ENCODE measurements at places on chromosomes 16 and 17. TPM values are rescaled to one million over a fixed set of nuclear protein-coding genes. Genes with fewer than 3 reads are reported as not detected.

Gene ARMC5
- 11.8 TPM for total RNA-seq

Gene DOC2B
- 67.9 TPM for total RNA-seq

Gene ABCA6
- not detected for total RNA-seq

Gene CTRB2
- not detected for total RNA-seq

Gene C17orf100
- 1.3 TPM for total RNA-seq

Gene SLC13A2
- total RNA-seq: not detected

Gene ARHGDIG
- total RNA-seq: 0.33 TPM

Gene PIGL
- 24.5 TPM for total RNA-seq

Gene MT1B
- not detected for total RNA-seq

Gene TP53I13
- total RNA-seq: 71.0 TPM

Gene FSCN2
- not detected for total RNA-seq

Gene OTOP2
- not detected for total RNA-seq

Gene NTN1
- 0.89 TPM for total RNA-seq

Gene NPIPB6
- 0.49 TPM for total RNA-seq

Gene CHRNE
- total RNA-seq: 0.16 TPM

Gene AXIN2
- 1.8 TPM for total RNA-seq

Gene LCAT
- total RNA-seq: 6.5 TPM

Gene EVPL
- total RNA-seq: 11.7 TPM

Gene SLC16A11
- total RNA-seq: 0.13 TPM

Gene MMP25
- 0.13 TPM for total RNA-seq

Gene MYH13
- not detected for total RNA-seq

Gene TBX6
- 1.4 TPM for total RNA-seq

Gene KRT28
- total RNA-seq: not detected

Gene SLFN13
- 1.8 TPM for total RNA-seq

Gene C1QTNF8
- total RNA-seq: not detected

Gene GLTPD2
- not detected for total RNA-seq

Gene PRSS53
- 0.81 TPM for total RNA-seq

Gene RNF157
- total RNA-seq: 2.4 TPM

Gene C16orf89
- not detected for total RNA-seq

Gene MT1A
- 7.4 TPM for total RNA-seq

Gene TBX4
- not detected for total RNA-seq

Gene FAM222B
- 30.2 TPM for total RNA-seq

Gene MYL4
- total RNA-seq: not detected

Gene HOXB5
- total RNA-seq: 1.3 TPM

Gene CCL5
- not detected for total RNA-seq

All from mesangial cell (primary cell).